NCI-H1092 (cell line): ENCODE measurements at places on chromosomes 5 and 9.
A peak's percentile ranks its signal among the peaks of the same experiment; 100 is the strongest.

- DNase-seq = no peak
Observed at GRCh38 chr5:136242611-136243010, 49.6 kb upstream of the SMIM32 start.

DNA sequence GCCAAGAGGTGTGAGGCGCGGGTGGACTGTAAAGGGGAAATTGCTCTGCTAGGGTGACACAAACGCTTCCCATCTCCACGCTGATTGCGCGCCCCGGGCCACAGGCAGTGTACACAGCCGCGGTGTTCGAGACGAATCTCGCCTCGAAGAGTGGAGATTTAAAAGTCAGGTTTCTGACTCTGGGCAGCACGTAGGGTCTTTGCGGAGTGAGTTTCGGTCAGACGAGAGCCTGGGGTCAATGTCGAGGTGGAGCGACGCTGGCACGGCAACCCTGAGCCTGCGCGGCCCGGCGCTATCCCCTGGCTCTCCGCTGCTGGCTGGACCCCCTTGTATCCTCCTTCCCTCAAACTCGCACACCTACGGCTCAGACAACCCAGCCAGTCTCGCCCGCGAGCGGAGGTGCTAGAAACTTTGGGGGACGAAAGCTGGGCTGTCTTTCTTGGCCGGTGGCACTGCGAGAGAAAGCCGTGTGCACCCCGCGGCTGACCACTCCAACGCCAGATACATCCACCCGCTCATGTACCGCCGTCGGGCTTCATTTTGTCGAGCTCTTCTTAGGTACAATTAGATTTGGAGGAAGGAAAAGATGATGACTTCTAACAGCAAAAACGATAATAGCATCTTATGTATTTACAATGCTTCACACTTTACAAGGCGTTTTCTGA is 5.4 kb upstream of the FOXB2 start:
- no peak for DNase-seq

DNA sequence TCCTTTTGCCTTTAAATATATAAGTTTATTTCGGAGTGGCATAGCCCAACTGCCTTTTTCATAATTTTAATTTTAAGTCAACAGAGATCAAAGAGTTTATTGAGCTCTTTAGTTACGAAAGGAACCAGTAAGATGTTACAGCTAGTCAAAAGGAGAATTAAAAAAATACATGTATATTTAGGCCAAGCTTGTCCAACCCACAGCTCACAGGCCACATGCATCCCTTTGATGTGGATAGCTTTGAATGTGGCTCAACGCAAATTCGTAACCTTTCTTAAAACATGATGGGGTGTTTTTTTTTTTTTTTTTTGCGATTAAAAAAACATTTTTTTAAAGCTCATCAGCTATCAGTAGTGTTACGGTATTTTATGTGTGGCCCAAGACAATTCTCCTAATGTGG is 50.2 kb upstream of the IL31RA start:
- no peak for DNase-seq

DNA sequence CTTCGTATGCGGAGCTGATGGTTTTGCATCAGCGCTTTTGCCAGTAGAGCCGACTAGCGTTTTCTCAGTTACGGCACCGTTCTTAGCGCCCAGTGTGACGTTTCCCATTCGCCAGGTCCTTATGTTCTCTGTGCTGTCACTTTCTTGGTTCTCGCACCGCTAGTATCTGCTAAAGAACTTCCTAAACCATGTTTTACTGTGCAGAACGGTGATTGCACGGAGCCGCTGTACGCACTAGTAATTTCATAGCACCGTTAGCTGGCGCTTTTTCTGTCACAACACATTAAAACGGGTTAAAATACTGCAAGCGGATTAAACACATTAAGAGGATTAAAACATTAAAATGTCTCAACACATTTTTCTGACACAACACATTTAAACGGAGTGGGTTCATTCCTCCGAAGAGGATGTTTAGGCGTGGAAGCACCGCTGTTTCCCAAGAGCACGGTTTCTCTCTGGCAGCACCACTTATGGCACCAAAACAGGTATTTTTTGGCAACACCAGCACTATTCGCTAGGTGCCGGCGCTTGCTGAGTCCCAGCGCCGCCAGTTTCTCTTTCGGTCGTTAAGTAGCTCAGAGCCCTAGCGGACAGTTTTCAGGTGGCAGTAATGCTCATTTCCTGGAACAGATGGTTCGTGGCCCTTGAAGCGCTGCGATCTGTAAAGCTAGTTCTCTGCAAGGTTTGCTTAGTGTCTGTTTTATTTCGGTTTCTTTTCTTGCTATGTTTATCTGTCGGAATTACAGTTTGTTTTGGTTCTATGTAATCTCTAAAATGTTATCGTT is 20.3 kb downstream of the ANXA2R start:
- peak; percentile 88 for DNase-seq

GRCh38 chr5:170075696-170076095 is 30.0 kb upstream of the FOXI1 start:
- no peak for DNase-seq

GRCh38 chr9:2096376-2096970 is 81.3 kb downstream of the SMARCA2 start:
- no peak for DNase-seq

DNA sequence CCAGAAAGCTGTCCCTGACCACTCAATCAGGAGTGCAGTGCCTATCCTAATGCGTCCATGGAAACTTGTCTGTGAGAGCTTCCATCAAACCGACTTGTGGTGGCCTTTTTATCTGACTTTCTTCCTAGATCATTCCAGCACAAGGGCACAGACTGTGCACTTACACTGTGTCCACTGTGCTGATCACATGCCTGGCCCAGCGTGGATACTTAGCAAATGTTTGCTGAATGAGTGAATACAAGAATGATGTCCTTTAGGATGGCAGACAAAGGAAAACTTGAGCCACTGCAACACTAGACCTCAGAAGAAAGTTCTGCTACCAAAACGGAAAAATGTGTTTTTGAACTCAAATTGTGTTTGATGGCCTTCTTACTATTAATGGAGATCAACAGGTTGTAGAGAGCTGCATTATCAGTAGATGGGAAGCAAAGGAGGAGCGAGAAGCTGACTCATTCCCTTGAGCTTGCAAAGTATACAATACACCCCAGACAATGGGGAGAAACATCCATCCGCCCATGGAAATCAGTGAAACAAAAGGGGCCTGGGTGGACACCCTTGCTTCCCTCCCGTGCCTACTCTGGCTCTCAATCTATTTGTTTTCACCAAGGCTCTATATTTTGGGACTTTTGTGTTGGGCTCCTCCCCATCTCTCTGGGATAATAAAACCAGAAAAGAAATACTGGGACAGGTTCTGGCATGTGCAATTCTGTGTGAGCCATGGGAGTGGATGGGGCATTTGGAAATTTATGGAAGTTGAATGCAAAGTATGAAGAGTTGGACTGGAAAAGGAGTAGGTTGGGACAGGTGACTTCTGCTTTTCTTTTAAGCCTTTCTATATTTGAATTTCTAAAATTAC is 76.2 kb upstream of the ZFAND5 start:
- DNase-seq = no peak

GRCh38 chr5:176754376-176754973 is 55.9 kb upstream of the UNC5A start:
- no peak for DNase-seq

GRCh38 chr5:155368490-155368889 is 354.9 kb downstream of the KIF4B start:
- no peak for DNase-seq

GRCh38 chr5:173329491-173330337 is 1.5 kb upstream of the STC2 start:
- DNase-seq = no peak

- DNase-seq = no peak
Observed at GRCh38 chr5:132470010-132470392, 20.6 kb downstream of the IRF1 start.

DNA sequence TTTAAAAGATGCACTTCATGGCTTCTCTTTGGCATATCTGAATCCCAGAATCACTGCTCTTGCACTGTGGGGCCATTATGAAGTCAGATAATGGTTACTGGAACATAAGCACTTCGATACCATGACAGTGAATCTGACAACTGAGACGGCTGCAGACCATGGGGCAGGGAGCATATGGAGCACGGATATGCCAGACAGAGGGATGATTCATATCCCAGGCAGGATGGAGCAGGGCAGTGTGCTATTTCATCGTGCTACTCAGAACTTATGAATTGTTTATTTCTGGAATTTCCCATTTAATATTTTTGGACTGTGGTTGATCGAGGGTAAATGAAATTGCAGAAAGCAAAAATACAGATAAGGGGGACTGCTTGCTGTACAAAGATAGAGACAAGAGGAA is 145.0 kb downstream of the EGFLAM start:
- no peak for DNase-seq
